Bladder microvascular endothelial cell (primary cell): ENCODE measurements at places on chromosomes 1 and 21. TPM values are rescaled to one million over a fixed set of nuclear protein-coding genes. Genes with fewer than 3 reads are reported as not detected.

Gene S100A1
- total RNA-seq = under 0.01 TPM in 1 of 2 replicates, not detected in the other

Gene KIAA0040
- total RNA-seq = 13.4 and 16.2 TPM in 2 replicates

Gene UMODL1
- total RNA-seq = not detected in 2 replicates

Gene KRTAP11-1
- not detected in 2 replicates for total RNA-seq

Gene ZNF644
- total RNA-seq = 33.5 and 66.2 TPM in 2 replicates

Gene LCE3D
- not detected in 2 replicates for total RNA-seq
